NCI-H2029 (cell line): ENCODE measurements at places on chromosomes 7 and 10.

DNA sequence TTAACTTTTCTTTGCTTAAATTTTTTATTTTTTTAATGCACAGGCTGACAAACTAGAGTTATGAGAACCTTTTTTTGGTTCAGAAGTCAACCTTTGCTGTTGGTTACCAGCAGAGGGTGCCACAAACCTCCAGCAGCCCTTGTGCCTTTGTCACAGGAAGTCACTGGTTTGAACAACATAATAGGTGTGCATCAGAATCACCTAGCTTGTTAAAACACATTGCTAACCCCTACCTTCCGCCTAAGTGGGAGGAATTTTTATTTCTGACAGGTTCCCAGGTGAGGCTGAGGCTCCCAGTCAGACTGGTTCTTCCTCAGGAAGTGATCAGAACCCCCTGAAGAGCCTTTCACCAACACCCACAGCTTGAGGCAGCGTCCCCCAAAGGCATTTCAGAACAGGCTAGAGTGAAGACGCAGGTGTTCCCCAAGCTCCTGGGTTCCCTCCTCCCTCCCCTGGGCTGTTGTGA, 22.6 kb upstream of the VDAC2 start:
- no peak for DNase-seq

- DNase-seq = no peak
Measured at GRCh38 chr7:75866114-75866488, 12.7 kb upstream of the RHBDD2 start.

DNA sequence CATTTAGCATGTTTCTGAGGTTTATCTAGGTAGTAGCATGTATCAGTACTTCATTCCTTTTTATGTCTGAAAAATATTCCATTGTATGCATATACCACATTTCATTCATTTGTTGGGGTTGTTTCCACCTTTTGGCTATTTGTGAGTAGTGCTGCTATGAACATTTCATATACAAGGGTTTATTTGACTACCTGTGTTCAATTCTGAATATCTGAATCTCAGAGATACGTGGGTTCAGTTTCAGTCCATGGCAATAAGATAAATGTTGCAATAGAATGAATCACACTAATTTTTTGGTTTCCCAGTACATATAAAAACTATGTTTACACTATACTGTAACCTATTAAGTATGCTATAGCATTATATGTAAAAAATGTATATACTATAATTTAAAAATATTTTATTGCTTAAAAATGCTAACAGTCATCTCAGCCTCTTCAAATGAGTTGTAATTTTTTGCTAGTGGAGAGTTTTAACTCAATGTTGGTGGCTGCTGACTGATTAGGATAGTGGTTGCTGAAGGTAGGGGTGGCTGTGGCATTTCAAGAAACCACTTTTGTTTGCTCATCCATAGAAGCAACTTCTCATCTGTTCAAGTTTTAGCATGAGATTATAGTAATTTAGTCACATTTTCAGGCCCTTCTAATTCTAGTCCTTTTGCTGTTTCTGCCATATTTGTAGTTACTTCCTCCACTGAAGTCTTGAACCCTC, 13.9 kb downstream of the PLEKHA1 start:
- no peak for DNase-seq

GRCh38 chr7:108285003-108285368, 154.8 kb upstream of the LAMB4 start:
- DNase-seq = no peak

GRCh38 chr10:86371691-86372090, 5.1 kb upstream of the GRID1 start:
- DNase-seq = no peak

DNA sequence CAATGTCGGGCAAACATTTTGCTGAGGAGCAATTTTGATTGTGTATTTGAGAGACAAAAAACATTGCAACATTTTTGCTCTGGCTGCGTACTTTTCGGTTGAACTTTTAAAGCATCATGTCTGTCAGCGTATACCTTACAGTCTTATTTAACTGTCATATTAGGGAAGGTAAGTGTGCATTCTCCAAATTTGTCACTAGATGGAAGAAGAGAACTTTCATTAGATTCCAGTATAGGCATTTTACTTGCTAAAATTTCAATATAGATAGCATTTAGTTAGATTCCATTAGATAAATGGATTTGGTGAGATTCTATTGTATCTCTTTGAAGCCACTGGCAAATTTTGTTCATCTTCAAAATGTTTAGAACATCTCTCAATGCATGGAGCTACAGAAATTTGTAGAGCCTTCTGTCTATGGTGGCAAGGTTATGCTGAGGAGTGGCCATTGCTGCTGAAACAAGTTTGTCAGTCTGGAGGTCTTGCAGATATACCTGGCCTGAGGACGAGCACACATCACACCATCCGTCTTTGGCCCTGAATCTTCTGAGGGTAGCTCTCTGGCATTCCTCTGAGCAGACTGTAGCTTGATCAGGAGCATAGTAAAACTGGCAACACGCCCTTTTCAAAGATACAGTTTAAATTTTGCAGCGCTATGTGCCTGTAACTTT, 437.5 kb upstream of the MBL2 start:
- no peak for DNase-seq

DNA sequence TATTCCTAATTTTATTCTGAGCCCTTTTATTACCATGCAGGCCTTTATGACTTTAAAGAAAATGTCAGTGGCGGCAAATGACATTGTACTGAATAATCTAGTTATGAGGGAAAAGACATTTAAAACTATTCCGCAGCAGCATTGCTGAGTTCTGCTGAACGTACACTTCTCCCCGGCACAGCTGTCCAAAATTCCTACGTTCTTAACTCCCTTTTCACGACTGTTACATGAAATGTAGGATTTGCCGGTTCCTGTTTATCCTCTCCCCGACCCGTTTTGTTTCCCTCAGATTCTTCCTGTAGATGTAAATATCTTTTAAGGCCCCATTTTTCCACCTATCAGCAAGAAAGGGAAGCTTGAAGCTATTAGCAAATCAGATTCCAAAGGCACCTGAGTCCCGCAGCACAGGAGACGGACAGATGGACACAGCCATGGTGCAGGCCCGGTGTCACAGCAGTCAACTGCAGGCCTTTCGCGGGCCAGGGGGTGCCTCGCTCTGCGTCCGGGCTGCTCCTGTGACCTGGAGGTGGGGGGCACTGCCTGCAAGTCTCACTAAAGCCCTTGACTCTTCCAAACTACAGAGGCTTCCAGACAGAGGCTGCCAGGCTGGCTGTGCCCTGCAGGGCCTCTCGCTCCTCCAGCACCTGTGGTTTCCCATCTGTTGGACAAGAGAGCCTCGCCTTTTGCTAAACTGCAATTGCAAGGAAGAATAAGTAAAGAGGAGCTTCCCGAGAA, 485.0 kb upstream of the MGMT start:
- no peak for DNase-seq

DNA sequence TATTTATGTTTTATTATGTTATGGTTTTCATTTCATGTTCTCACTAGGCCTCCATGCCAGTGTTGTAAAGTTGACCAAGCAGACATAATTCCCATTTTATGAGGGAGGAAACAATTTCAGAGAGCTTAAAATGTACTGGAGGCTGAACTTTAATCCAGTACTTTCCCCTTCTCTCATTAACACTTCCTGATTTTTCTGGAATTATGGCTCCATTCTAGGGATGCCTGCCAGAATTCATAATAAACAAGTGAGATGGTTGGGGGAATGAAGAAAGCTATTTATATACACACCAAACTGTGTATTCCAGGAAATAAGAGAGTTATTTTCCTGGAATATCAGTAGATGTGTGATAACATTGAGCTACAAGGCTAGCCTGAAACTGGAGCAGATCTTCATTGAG, 6.9 kb downstream of the TMEM236 start:
- DNase-seq = no peak

DNA sequence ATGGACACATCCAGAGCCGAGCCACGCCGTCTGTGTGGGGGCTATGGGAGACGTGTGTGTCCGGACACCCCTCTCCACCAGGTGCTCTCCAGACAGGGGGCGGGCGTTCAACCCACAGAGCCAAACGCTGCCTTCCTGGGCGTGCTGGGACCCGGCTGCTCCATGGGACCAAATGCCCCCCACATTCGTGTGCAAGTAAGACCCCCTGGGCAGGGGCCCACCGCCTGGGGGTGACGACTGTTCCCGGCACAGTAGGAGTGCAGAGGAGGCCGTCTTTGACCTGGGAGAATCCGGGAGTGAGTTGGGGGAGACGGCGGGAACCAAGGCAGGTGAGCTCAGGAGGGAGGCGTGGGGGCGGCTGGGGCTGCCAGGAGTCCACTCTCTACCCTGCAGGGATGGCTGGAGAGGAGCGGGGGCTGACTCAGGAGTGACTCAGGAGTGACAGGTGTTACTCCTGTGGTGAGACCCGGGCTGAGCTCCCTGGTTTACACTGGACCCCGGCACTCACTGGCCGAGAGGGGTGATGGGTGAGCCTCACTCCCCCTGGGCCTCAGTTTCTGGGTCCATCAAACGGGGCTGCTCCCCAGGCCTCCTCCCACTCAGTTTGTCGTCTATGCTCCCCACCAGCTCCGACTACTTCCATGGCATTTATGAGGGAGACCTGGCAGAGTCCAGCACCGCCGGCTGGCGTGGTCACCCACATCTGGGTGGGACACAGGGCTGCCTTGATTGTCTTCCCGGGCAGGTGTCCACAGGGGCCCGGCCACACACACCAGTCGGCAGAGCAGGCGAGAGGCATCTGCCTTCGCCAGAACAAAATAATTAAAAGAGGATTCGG, 95.0 kb downstream of the MICALL2 start:
- no peak for DNase-seq

GRCh38 chr10:688312-689120, 952 bp downstream of the DIP2C start:
- no peak for DNase-seq

- no peak for DNase-seq
Measured at GRCh38 chr10:77886795-77887355, 39.7 kb downstream of the DLG5 start.

- DNase-seq = no peak
Measured at GRCh38 chr7:128928159-128928813, 9.4 kb upstream of the IRF5 start.

- no peak for DNase-seq
Measured at GRCh38 chr10:69316313-69317059, 38.2 kb downstream of the HK1 start.

DNA sequence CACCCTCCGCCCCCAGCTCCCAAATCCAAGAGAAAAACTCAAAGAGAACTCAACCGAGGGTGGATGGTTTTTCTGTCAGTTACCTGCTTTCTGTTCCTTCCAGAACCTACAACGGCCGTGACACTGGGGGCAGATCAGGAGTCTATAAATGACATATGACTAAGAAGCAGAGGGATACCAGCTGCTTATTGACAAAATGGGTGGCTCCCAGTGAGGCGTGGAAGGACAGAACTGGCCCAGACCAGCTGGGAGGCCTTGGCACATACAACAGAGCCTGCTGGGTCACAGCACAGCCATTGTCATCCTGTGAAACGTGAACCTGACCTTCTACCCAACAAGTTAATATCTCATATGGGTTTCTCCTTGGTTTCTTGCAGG, 84.3 kb upstream of the ADRB1 start:
- peak; percentile 74 for DNase-seq

DNA sequence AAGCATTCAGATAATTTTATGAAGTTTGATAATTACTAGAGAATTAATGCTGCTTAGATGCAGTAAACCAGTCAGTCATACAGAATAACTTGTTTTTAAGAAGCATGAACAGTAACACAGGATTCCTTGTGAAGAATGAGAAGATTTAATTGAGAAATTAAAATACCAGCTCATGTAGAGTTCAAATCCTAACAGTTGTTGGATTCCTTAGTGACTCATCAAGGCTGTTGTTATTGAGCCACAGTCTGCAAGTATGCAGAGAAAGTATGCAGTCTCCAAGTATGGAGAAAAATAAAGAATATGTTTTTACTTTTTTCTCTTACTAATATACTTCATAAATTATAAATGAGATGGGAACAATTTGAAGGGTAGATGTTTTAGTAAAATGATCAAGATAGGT, 30.2 kb upstream of the CYP26C1 start:
- DNase-seq = no peak

DNA sequence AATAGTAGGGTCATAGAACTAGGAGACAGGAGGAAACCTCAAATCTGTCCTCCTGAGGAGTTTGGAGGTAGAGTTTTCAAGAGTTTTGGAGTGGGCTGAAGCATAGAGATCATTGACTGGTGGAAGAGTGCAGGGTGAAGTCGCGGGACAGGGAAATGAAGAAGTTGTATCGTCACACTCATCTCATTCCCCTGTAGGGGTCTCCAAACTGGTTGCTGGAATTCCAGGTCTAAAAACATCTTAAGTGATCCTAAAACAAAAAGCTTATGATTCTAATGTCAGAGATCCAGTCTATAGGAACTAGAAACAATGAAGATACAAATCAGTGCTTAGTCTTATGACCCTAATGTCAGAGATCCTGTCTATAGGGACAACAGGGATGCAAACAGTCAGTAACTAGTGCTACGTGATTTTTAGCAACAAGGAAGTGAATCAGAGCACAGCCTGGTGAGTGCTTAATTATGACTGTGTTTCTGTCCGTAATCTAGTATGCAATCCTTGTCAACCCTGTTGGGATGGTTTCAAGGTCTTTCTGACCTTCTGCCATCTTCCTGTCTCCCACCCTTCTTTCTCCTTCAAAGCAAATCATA, 139.4 kb downstream of the SKIDA1 start:
- no peak for DNase-seq

DNA sequence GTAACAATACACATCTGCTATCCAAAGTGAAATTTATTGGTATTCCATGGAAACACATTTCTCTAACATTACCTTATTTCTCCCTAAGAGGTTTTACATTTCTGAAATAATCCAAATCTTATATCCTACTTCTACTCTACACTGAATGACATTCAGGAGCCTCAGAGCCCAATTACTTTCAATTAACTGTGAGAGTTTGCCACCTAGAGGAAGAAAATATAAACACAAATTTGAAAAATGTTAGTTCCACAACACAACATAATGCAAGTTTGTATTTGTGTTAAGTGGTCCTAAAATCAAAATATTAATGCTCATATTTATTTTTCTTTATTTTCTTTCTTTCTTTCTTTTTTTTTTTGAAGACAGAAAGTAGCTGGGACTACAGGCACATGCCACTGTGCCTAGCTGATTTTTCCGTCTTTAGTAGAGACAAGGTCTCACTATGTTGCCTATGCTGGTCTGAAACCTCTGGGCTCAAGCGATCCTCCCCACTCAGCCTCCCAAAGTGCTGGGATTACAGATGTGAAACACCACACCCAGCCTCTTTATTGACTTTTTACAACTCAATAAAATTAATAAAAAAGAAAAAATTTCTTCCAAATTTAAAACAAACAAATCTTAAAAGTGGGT, 46.0 kb downstream of the ATAD1 start:
- DNase-seq = no peak

DNA sequence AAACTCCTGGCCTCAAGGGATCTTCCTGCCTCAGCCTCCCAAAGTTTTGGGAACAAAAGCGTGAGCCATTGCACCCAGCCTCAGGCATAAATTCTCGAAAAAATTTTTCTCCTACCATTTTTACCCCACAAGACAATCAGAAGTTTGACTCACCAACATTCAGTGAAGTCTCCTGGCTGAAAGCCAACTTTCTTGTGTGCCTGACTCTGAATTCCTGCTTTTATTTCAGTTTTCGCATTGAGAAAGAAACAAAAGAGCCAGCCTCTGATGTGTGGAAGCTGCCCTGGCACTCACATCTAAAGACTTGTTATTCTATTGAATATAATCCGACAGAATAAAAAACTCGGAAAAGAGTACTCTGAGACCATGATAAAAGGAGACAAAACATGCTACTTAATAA, 402.9 kb downstream of the MAGI2 start:
- no peak for DNase-seq
